ENCODE measurements at places on chromosomes 2 and 18.

DNA sequence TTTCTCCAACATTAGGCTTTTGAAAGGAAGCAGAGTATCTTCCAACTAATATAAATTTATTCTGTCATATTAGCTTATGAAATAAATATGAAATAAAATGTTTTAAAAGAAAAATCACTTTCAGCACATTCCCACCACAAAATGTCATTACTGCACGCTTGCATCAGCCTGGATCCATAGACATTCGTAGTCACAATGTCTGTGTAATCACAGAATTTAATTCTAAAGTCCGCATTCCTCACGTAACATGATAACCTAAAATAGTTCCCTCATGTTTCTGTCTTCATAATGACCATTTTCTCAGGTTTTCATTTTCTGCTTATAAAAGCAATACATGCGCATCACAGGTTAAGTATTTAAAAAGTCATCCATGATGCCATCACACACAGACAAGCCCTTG is 47.1 kb downstream of the HDAC4 start:
- DNase-seq: no peak

DNA sequence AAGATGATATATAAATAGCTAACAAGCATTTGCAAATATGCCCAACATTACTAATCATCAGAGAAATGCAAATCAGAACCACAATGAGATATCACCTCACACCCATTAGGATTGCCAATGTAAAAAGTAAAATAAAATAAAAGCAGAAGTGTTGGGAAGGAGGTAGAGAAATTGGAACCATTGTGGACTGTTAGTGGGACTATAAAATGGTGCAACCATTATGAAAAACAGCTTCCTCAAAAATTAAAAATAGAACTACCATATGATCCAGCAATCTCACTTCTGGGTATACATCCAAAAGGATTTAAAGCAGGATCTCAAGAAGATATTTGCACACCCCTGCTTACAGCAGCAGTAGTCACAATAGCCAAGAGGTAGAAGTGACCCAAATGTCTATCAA is 99.8 kb upstream of the DAPL1 start:
- no peak for DNase-seq

DNA sequence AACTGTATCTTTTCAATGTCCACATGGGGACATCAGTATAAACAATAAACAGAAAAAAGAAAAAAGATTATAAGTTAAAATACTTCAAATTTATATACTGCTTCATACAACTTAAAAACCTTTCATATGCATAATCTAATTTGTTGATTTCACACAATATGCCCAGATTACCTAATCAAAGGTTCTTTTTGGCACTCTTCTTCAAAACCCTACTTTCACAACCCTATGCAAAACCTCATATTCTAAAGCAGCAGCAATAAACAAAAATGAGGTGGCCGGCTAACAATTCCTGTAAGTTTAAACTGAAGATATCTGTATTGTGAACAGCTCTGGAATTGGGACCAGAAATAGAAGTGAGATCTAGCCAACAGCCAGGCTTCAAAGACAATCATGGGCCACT is 28.6 kb downstream of the STK17B start:
- DNase-seq: no peak

DNA sequence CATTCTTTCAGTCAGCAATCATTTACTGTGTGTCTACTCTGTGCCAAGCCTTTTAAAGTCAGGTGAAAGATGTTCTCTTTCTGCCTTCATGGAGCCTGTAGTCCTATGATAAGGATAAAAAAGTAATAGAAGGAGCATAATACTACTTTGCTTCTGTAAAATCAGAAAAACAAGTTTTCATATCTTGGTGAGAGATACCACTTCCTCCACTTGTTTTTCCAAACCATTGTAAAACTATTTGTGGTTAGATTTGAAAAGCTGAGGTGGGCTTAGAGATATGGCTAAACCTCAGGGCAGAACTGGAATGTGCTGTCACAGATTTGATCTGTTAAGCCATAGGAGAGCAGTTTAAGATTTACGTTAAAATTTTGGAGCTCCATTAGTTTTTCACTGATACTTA is 104.7 kb upstream of the FAM117B start:
- DNase-seq: no peak

- no peak for DNase-seq
Observed at GRCh38 chr18:35662293-35663062, 80.9 kb downstream of the GALNT1 start.

DNA sequence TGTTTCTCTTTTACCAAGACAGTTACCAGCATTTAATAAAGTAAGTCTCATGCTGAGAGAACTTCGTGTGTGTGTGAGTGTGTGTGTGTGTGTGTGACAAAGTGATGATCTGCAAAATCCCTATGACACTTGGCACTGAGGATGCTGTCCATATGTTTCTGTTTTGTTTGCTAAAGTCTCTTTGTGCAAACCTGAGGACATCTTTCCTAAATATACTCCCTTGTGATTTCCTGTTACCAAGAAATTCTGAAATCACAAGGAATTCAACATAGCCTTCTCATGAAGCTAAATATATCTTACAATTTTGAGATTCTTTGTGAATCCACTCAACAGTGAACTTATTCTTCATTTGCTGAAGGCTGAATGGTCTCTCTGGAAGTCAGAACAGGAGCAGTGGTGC is 1359.7 kb upstream of the NRXN1 start:
- DNase-seq: no peak
